Stimulated activated CD8-positive, alpha-beta memory T cell treated with anti-CD3 and anti-CD28 coated beads, Interleukin-4, amount 100 ng/mL, for 4 hours (primary cell): ENCODE measurements at places on chromosomes 6 and 20.

- no peak for DNase-seq
Measured at GRCh38 chr6:1561355-1561754, 48.4 kb upstream of the FOXC1 start.

DNA sequence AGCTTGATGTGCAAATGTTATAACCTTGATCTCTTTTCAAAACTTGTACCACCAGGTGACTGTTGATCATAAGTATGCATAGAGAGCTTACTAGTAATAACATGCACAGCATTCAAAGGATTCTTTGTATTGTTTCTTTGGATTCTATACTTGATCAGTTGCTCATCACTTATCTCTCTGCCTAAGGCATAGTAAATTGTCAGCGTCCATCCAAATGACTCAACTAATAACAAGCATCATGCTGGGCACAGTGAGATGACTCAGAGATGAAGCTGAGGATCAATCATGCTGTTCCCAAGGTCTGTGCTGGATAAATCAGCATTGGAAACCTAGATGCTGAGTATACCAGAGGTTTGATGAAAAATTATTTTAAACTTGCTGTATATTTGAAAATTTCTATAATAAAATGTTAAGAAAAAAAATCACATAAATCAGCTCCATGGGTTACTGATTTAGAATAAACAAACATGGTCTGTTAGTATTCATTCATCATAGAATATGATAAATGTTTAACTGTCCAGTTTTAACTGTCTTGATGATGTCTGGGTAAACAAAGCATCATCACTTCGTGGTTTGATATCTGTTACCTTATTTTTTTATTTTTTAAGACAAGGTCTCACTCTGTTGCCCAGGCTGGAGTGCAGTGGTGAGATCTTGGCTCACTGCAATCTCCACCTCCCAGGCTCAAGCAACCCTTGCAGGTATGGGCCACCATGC, 45.6 kb upstream of the SGK1 start:
- no peak for DNase-seq

DNA sequence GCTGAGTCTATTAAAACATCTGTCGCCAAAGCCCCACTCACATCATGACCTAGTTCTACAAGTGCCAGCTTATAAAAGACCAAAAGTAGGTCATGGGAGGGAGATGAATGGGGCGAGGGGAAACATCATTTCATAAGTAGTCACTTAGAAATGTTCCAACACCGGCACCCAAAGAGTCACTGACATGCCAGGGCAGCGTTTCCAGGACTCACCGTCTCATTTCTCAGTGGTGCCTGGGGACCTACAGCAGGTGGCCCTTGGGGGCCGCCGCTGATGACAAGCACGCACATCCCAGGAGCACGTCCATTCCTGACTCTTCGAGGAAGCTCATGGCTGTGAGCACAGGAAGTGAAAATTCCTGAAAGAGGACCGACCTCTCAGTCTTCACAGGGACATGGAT, 260.4 kb downstream of the CDH4 start:
- DNase-seq: no peak

GRCh38 chr6:16805243-16805950, 44.1 kb upstream of the ATXN1 start:
- no peak for DNase-seq

DNA sequence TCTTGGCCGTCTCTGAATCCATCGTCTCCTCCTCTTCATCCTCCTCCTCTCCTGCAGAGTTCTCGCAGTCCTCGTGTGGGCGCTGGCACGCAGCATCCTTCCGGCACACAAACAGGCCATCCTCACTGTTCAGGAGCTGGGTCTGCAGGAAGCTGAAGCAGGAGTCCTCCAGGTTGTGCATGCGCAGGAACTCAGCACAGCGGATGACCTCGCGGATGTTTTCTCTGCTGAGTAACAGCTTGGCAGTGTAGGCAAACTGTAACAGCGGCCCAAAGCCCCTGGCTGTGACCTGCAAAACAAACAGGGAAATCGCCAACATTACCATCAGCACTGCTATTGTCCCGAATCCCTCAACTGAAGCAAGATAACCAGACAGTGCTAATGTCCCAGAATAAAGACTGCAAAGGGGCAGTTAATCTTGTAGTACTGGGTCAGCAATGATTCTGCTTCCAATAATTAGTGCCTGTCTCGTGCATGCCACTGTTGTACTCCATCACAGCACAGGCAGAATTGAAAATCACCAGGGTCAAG, 57.4 kb downstream of the GJA10 start:
- DNase-seq: no peak

GRCh38 chr20:60579941-60580515, 621.8 kb downstream of the CDH26 start:
- DNase-seq: no peak

DNA sequence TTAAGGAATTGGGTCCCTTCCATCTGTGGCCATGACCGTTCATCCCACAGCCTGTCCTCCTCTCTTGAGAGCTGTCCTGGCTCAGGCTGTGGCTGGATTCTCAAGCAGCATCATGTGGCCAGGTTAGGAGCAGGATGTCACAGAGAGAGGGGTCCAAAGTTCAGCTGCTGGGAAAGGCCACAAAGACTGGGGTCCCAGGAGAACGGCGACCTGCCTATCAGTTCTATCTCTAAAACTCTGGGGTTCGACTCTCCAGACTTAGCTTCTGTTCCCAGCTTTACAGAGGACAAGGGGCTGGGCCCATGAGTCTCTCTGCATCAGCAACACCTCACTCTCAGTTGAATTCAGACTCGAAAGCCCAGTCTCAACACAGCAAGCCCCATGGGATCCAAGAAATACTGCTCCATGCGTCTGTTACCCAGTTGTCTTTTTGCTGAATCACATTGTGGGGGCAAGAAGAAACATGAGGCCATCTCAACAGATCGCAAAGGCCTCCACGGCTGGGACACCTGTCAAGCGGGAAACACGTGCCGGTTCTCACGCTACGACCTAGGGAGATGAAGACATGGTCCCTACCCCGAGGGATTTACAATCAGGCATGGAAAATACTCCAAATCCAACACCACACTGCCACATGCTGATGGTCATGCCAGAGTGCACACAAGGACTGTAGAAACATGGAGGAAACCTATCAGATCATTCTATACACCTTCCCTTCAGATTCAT, 95.4 kb downstream of the SLC22A23 start:
- no peak for DNase-seq

- DNase-seq: no peak
Measured at GRCh38 chr6:12280458-12280857, 9.7 kb upstream of the EDN1 start.

GRCh38 chr6:36120018-36120417, 10.3 kb upstream of the MAPK13 start:
- DNase-seq: no peak

DNA sequence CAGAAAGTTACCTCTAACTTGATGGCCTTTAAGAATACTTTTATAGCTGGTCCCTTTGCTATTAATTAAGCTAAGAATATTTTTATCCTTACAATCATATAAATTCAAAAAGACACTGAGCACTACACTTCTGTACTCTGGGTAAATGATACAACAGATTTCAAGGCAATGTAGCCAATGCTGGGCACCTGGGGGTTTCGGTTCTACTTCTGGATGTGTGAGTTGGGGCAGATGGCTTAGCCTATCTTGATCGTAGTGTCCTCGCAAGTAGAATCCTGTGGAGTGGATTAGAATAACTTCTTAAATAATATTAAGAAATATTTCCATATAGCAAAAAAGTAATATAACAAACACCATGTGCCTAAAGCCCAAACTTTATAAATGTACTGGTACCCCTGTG, 96.9 kb upstream of the NT5E start:
- DNase-seq: no peak

- no peak for DNase-seq
Measured at GRCh38 chr6:18179770-18180356, 24.6 kb downstream of the KDM1B start.

- DNase-seq: no peak
Measured at GRCh38 chr20:42714298-42715141, 475.2 kb downstream of the PTPRT start.

DNA sequence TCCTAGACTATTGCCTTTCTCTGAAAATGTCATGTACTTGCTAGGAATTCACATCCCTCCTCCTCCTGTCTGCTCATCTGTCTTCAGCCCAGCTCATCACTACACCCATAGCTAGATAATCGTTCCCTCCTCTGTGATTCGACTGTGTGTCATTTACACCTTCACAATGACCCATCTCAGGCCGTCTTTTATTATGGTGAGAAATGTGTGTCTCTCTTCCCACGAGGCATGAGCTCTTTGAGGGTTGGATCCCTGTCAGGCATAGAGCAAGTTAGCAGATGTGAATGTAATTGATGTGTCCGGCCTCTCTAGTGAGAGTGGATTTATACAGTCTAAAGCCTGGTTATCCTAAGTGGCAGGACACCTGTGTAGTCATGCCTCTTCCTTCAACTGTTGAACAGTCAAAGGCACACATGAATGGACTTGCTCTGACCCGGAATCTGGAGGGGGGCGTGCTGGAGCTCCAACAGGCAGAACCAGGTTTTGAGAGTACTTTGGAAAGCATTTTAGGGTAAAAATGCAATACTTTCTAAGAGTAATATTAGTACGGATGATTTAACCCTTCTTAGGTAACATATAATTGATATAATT, 182.1 kb downstream of the UTRN start:
- DNase-seq: no peak

DNA sequence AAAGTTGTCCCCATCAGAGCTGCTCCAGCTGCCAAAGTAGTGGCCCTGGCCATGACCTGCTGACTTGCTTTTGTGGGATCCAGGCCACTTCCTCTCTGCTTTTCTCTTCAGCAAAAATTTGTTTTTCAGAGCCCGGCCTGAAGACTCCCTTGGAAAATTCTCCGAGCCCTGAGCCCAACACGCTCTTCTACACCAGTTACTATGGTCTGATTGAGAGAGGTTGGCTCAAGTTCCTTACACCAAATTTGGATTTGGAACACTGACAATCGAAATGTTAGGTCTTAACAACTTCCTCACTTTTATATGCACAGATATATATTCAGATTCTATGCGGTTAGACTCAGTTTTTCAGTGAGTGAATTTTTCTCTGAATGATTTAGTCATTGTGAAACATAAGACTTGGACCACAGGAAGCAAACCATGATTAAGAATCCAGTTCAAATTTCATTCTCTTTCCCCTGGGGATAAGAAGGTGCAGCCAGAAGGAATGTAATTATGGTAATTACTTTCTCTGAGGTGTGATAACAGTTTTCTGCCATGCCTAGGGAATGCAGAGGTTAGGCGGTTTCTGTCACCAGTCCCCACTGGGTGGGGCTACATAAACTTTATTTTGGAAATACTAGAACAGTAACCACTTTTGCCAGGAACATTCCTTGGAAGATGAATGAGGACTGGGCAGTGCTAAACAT, 365.2 kb downstream of the SYNE1 start:
- no peak for DNase-seq

DNA sequence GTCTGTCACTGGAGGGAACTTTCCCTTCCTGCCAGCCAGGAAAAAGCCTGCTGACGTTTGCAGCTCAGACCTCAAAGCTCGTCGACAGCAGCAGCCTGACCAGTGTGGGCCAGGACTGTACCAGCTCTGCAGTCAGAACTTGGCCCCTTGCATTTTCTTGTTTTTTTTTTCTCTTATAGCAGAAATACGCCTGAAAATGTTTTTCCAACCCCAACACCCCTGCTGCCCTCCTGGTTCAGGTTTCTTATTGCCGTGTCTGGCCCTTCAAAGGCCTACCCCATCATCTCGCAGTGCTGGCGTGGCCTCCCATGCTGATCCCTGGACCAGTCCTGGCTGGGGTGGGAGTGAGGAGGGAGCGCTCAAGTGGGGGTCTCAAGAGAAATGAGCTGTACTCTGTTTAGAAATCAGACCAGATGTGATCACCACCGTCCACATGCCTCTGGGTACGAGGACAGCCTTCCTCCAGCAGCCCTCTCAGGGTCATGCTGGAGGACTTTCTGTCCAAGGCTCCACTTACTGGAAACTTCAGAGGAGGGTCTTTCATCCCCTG, 169.0 kb downstream of the FOXC1 start:
- no peak for DNase-seq

DNA sequence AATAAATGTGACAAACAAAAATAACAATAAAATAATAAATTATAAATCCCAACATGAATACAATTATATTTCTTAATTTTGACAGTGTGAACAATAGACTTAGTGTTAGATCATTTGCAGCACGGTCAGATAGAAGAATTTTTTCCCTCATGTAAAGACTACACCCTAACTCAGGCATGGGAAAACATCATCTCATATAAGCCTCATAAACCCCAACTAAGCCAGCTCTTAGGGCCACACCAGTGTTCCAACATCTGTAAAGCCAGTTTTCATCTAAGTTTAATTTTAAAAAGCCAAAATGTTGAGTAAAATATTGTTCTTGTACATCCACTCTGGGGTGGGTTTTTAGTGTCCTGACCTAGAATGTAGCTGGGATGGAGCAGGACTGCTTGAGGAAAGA, 167.4 kb downstream of the QRSL1 start:
- DNase-seq: no peak

DNA sequence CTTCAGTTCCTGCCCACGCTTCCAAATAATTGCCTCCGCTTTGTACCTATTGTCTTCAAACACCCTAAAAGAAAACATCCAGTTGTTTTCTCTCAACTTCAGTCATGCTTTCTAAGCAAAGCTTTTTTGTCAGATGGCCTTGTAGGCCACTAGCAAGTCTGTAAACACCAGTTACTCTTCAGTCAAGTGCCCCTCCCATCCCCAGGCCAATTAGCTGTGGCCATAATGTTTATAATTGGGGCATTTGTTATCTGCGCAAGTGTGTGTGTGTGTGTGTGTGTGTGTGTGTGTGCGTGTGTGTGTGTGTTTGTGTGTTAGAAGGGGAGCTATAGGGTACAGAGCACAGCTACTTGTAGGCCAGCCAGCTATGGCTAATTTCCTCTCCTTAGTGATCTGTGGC, 272.4 kb upstream of the MARCKS start:
- no peak for DNase-seq

GRCh38 chr6:56024931-56025330, 149.5 kb upstream of the BMP5 start:
- DNase-seq: no peak

GRCh38 chr6:15248451-15249370, 2.8 kb downstream of the JARID2 start:
- DNase-seq: peak; percentile 95

GRCh38 chr20:50354721-50355589, 155.2 kb upstream of the PTPN1 start:
- DNase-seq: no peak

DNA sequence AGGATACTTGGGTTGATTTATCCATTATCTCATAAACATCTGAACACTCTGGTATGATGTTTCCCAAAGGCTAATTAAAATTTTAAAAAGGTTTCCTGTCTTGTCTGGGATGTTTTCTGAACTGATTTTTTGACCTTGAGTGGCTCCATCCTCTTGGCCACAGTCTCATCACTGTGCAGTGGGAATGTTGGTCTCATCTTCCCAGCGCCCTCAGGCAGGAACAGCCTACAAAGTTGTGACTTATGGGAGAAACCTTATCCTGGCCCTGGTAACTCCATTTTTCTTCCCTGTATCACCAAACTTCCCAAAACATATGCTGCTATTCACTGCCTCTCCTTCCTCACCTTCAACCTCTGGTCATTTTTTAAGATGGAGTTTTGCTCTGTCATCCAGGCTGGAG, 6.8 kb upstream of the BPIFA3 start:
- no peak for DNase-seq

GRCh38 chr20:46438156-46438750, 31.8 kb upstream of the ELMO2 start:
- DNase-seq: no peak
